ENCODE measurements at places on chromosomes 3 and 15. TPM values are rescaled to one million over a fixed set of nuclear protein-coding genes. Genes with fewer than 3 reads are reported as not detected.
A peak's percentile ranks its signal among the peaks of the same experiment; 100 is the strongest.

Gene RABL3
- total RNA-seq, result 31.1 TPM

Gene LRRC34
- 5.4 TPM for total RNA-seq

Gene KBTBD13
- total RNA-seq, result not detected

Gene ZNF197
- total RNA-seq, result 15.6 TPM

Gene MUSTN1
- total RNA-seq, result not detected

Gene FRMD4B
- 5.6 TPM for total RNA-seq

Gene NTRK3
- total RNA-seq, result 0.23 TPM

Gene MRPS22
- 74.3 TPM for total RNA-seq

Gene TM4SF18
- total RNA-seq, result 3.0 TPM

Gene GATA2
- total RNA-seq, result 0.90 TPM

GRCh38 chr3:18732474-18732873, 307.3 kb upstream of the SATB1 start:
- DNase-seq, result no peak

DNA sequence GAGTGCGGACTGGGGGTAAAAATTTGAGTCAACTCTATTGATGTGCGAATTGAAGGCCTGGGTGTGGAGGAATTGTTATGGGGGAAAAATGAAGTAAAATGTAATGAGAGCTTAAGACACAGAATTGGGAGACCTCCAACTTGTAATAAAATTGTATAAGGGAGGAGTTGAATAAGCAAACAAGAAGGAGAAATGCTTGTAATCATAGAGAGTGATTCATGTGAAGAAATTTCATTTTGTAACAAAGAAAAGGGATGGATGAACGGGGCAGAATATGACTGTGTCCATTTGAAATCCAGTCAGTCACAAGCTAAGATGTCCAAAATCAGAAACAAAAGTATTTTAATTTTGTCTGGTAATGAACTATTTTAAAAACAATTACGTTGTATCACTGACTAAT, 552.3 kb downstream of the NAALADL2 start:
- DNase-seq, result no peak

DNA sequence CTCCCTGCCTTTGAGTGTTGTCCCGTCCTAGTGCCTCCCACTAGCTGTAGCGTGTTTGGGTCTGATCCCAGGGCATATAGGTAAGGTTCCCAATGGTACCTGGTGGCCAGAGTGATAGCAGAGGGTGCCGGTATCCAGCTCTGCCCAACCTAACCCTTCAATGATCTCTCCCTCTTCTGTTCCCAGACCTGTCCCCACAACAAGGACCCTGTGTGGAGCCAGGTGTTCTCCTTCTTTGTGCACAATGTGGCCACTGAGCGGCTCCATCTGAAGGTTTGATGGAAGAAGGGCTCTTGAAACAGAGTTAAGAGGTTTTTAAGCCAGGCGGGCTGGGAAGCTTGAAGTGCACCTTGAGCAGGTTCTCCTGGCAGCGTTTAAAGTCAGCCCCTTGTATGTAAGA, 35.5 kb downstream of the ESYT3 start:
- DNase-seq, result no peak

DNA sequence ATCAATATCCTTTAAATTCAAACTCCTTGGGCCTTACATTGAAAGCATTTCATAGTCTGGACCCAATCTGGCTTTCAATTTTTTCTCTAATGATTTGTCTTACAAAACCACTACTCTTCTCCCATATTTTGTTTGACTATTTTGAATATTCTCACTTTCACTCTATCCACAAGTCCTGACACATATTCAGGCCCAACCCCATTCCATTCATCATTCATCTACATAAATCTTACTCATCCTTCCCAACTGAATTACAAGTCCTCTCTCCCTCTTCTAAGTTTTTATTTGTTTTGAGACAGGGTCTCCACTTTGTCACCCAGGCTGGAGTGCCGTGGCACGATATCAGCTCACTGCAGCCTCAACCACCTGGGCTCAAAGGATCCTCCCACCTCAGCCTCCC, 43.6 kb downstream of the TOP2B start:
- no peak for DNase-seq

GRCh38 chr3:12409684-12410596, 74.3 kb upstream of the TSEN2 start:
- no peak for DNase-seq

GRCh38 chr3:48858709-48859108, 11.0 kb upstream of the PRKAR2A start:
- no peak for DNase-seq

- DNase-seq, result peak; percentile 50
Measured at GRCh38 chr15:66619152-66619903, 53.5 kb upstream of the LCTL start.

- DNase-seq, result peak; percentile 87
Measured at GRCh38 chr3:57951066-57951882, 56.9 kb upstream of the FLNB start.

- DNase-seq, result peak; percentile 41
Measured at GRCh38 chr3:193040836-193041672, 123.4 kb upstream of the MB21D2 start.

DNA sequence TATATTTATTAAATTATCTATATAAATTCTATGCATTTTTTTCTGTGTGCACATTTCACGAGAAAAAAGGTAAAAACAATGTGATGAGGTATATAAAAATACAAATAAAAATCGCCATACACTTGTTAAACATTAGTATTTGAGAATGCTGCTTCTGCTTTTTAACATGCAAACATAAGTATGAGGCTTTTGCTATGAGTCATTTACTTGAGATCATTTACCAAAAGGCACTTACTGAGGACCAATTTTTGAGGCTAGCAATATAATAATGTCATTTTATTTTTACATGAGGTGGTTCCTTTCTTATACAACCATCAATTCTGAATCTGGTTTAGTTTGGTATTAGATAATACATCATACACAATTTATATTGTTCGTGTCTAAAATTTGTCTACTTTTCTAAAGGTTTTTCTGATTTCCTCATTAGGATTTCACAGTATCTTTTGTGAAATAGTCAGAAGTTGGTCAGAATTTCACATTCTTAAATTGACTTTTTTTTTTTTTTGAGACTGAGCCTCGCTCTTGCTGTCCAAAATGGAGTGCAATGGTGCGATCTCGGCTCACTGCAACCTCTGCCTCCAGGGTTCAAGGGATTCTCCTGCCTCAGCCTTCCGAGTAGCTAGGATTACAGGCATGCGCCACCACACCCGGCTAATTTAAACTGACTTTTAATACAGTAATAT, 25.6 kb downstream of the DCUN1D1 start:
- no peak for DNase-seq

DNA sequence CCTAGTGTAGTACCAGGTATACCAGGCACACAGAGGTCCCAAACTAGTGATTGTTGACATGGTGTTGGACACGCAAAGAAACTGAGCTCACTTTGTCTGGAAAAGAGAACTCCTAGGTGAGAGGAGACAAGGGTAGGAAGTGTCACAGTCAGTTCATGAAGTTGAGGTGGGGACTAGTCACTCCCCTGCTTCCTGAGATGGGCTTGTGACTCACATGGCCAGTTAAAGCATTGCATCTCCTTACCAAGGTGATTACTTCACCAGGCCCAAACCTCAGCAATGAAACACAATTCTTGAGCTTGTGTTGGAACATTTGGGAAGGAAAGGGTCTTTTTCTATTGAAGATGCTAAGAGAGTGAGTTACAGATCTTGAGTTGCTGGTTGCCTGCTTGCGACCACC, 49.2 kb upstream of the RAD18 start:
- DNase-seq, result no peak

GRCh38 chr3:30658328-30659052, 52.1 kb downstream of the TGFBR2 start:
- peak; percentile 65 for DNase-seq

GRCh38 chr3:148433665-148434064, 264.0 kb upstream of the AGTR1 start:
- DNase-seq, result no peak

DNA sequence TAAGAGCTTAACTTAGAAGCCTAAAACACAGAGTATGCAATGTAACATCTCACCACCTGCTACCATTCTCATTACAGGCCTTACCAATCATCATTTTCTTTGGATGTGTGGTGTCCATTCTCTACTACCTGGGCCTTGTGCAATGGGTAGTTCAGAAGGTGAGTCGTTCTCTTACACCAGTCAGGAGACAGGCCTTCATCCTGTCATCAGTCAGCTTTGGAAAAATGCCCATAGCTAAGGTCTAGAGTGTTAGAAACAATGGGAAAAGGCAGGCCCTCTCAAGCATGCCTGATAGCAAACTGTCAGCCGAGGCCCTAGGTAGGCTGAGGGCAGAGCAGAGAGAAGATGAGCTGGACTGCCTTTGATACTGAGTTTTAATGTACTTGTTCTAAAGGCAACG, 13.5 kb downstream of the SLC28A2 start:
- DNase-seq, result no peak

DNA sequence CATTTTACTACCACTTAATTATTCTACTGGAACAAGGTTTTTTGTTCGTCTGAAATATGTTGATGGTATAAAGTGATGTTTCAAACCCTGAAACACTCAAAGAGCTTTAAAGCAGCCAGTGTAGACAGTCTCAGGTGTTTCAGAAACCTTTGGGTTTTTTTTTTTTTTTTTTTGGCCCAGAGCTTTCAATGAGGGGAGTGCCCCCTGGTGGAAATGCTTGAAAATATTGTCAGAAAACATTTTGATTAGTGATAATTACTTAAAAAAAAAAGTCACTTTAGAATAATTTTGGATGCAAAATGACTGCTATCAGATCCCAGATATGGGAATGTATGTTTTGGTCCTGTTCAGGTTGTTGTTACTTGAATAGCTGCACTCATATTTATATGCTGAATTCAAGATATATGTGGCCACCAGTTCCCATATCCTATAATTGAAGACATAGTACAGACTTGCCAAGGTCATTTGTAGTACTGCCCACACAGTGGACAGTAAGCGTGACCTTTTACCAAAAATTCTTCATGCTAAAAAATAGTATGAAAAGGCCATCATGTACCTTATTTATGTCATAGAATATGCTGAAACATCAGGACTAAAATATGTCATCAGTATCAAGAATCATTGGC, 35.9 kb downstream of the SATB1 start:
- peak; percentile 5 for DNase-seq

DNA sequence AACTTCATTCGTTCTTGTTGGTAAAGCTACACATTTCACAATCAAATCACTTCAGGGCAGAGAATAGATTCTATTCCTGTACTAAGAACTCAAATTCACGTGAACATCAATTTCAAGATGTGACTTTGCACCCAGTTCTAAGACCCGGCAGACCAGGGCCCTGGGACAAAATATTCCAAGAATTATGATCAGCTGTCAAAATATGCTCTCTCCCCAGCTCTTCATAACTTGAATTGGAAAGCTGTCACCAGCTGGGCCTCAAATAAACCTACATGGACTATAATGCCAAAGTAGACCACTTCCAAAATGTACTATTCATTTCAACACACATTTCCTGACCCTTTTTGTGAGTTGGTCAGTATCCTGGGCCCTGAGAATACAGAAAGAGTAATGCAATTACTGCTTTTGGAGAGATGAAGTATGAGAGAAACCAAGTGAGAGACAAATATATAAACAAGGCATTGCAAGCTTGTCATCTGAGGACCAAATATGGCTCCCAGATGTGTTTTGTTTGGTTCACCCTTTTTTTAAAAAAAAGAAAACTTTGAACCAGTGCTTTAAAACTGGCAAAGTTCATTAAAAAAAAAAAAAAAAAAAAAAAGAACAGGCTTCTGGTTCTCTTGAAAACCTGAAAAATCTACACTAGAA, 14.9 kb downstream of the MAGI1 start:
- DNase-seq, result no peak

DNA sequence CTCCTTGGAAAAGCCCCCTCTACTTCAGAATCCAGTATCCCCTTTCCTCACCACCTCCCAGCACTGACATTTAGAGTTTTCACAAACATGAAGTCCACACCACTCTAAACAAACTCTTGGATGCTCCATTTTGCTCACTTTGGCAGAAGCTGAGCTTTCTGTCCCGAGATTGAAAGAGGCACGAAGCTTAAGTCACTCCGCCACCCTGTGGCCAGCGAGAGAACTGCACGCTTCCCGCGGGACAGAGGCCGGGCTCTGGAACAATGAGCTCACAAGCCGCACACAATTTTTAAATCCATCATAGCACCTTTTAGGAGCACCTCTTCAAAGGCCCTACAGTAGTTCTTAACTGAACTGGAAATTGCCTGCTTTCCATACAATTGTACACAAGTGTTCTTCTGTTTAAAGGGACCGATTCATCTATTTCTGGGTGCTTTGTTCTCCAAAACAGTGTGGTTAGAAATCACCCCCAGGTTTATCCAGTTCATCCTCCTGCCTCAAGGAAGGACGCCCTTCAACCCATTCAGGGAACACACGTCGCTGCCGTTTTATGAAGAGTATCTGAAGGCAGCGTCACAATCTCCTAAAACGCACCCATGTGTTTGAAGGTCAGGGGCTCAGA, 226.1 kb downstream of the VPS13C start:
- peak; percentile 66 for DNase-seq

- DNase-seq, result peak; percentile 1
Measured at GRCh38 chr3:82030916-82031315, 269.5 kb upstream of the GBE1 start.

- DNase-seq, result no peak
Measured at GRCh38 chr3:7371693-7372572, 511.0 kb downstream of the GRM7 start.

GRCh38 chr15:41566121-41566885, 7.3 kb downstream of the TYRO3 start:
- DNase-seq, result peak; percentile 23

- no peak for DNase-seq
Measured at GRCh38 chr3:66823009-66823397, 175.1 kb upstream of the KBTBD8 start.

- DNase-seq, result no peak
Measured at GRCh38 chr3:11373654-11374053, 101.5 kb downstream of the ATG7 start.

GRCh38 chr15:94610485-94610884, 379.1 kb downstream of the MCTP2 start:
- no peak for DNase-seq

DNA sequence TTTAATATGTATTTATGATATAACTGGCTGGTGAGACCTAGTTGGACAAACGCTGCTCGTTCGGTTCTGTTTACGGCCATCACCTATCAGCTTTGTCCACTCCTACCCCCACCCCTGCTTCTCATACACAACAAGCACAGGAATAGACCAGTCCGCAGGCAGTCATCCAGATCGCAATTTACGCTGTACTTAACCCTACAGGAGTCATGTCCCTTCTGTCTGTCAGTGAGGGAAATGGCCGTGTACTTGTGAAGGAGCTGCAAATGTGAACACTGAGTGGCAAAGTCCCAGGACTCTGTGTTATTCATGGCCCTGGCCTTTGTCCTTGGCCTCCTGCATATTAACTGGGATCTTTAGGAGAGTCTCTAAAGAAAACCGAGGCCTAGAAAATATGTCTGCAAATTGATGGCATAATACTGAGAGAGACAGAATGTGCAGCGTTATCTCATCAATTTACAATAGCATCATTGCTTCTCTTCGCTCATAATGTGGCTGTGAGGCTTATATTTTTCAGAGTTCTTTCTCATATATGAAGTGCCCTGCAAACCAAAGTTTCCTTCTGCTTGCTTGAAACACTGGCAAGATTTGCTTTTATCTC, 7.2 kb upstream of the ABHD10 start:
- DNase-seq, result no peak

DNA sequence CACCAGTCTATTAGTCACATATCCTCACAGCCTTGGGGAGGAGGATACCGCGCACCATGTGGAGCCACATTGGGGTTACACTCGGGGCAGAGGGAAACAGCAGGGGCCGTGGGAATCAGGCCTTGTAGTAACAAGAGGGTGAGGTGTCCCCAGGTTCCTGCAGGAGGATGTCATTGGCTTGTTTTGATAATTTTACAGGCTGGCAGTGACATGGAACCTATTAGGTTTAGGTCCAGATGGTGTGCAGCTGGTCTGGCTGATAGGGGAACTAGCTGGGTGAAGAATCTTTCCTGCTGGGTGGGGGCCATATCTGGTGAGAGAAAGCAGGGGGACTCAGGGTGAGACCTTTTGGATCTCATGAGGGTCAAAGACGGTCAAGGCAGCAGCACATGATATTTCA, 9.8 kb upstream of the MEF2A start:
- DNase-seq, result no peak
